Gastrocnemius medialis (tissue), 4 donors: ENCODE measurements at places on chromosomes 3 and 15. TPM values are rescaled to one million over a fixed set of nuclear protein-coding genes. Genes with fewer than 3 reads are reported as not detected.

GRCh38 chr15:69669446-69669845 lies 216.8 kb downstream of the RPLP1 start:
- DNase-seq = no peak

The SCAMP5 gene
- total RNA-seq = 0.47 TPM

The GHRL gene
- not detected for total RNA-seq

- DNase-seq = no peak
Measured at GRCh38 chr3:137329594-137329993, 371.8 kb downstream of the IL20RB start.

DNA sequence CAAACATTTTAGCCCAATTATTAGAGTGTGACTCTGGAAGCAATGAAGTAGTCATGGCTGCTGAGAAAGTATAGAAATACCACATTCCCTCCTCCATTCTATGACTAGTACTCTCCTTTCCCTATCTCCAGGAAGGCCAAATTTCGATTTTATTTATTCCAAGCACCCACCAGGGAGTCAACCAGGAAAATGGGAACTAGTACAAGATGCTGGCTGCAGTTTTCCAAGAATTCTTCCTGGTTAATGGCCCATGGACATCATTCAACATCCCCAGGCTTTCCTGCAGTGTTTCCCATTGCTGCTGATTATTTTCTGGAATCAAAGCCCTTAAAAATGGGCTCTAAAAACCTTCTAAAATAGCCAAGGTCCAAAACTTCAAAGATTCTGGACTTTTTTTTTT lies 247.9 kb upstream of the STT3B start:
- no peak for DNase-seq

DNA sequence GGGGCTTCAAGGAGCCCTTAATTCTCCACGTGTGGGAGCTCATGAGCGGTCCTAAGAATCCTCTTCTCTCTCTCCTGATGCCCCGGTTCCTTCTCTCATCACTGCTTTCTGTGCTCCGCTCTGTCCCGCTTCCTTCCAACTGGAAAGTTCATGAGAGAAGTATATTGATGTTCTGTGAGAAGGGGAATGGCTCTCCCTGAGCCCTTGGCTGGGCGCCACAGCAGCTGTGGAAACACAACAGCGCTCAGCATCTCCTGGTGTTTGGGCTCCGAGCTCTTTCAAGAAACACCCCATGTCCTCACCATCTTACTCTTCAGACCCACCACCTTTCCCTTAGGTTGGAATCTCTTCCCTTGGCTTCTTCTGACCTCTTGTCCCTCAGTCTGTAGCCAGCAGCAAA lies 161.7 kb downstream of the VGLL4 start:
- DNase-seq = peak; percentile 49

The EPHA3 gene
- total RNA-seq = 0.36 TPM

- DNase-seq = no peak
Measured at GRCh38 chr3:12452361-12453330, 31.6 kb upstream of the TSEN2 start.

The UACA gene
- total RNA-seq = 192 TPM

DNA sequence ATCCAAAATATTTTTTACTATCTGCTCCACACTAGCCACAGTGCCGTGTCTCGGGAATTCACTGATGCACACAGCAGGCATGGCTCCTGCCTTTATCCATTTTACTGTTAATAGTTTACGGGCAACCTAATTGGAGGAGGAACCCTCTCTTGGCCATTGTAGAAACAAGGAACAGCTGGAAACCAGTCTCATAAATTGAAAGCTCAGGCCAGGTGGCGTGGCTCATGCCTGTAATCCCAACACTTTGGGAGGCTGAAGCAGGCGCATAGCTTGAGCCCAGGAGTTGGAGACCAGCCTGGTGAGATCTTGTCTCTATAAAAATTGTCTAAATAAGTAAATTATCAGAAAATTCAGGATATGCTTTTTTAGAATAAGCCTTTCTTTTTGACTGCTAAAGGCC lies 39.0 kb downstream of the IL5RA start:
- DNase-seq = no peak

DNA sequence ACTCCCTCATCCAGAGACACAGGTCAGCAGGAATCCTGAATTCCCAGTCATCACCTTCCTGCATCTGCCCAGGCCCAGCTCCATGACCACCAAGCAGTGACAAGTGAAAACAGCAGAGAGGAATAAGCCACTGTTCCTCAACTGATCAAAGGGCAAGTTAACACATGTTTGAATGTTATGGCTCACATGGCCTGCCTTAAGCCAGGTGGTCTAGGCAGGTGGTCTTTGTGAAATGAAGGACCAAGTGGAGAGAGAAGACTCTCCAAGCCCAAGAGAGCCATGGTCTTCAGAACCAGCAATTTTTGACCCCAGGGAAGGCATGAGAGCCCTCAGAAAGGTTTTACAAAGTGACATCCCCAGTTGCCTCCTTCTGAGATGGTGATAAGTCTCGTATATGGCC lies 161.8 kb downstream of the EPHB1 start:
- no peak for DNase-seq

The LRRIQ4 gene
- total RNA-seq = 0.13 TPM

- DNase-seq = no peak
Measured at GRCh38 chr3:58528629-58529028, 8.4 kb downstream of the ACOX2 start.

The CCDC174 gene
- 15.3 TPM for total RNA-seq

- DNase-seq = no peak
Measured at GRCh38 chr3:129586746-129587430, 19.6 kb downstream of the PLXND1 start.

DNA sequence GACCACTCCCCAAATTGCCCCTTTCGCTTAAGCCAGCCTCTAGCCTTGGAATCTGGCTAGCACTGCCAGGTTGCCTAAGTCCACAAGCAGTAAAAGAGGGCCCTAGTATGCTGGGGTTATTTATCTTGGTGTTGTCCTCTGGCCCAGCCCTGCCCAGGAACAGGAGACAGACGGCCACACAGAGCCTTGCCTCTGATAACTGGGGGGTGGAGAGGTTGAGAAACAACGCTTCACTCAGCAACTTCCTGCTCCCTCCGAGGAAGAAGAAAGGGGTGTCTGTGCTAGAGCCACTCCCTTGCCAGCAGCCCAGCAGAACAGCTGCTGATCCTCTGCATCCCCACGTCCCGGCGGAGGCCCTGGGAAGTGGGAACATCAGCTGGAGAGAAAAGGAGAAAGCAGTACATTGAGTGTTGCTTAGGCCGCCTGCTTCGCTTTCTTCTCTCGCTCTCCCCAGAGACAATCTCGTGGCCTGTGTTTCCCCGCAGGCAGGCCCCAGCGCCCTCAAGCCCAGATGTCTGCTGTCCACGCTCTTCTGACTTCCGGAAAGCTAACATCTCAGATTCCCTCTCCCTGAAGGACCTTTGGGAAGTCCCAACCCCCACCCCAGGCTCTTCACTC lies 22.6 kb upstream of the C3orf70 start:
- DNase-seq = no peak

GRCh38 chr15:42273900-42274701 lies 868 bp upstream of the TMEM87A start:
- DNase-seq = peak; percentile 61

The CHST13 gene
- total RNA-seq = not detected

DNA sequence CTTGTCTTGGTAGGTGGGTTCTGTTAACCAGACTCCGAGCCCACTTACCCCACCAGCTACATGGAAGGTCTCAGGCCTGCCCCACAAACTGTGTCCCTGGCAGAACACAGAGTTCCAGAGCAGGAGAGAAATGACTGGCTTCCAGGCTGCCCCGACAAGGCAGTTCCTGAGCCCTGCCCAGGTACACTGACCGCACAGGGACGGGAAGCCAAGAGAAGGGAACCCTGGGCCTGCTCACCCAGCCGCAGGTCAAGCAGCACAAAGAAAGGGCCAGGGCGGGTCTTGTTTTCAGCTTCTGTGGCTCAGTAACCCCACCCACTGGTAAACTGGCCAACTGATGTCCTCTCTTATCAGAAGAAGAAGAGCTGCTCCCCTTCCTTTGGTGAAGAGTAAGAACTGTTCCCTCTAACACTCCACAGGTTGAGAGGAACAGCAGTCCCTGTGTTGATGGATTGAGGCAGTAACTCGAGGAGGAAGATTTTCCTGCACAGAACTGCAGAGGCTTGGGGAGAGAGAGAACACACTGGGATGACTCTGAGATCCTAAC lies 68.4 kb downstream of the CRTC3 start:
- DNase-seq = peak; percentile 67

DNA sequence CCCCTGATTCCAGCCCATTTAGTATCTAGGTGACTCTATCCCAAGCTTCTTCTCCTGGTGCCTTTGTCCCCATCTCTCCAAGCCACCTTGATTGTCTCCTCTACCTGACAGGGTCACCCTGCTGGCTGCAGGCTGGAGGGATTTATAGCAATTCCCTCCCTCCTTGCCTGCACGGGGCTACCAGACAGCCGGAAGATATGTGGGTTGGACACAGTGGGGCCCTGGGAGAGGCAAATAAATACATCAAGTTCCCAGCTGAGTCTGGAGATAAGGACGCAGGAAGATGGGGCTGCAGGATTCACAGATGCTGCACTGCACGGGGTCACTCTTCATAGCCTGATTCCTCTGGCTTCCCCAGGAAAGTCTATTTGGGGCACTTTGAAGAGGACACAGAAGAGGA lies 9.3 kb upstream of the ISLR2 start:
- DNase-seq = no peak

- no peak for DNase-seq
Measured at GRCh38 chr3:24756101-24756888, 261.6 kb upstream of the THRB start.

The ROPN1 gene
- not detected for total RNA-seq

DNA sequence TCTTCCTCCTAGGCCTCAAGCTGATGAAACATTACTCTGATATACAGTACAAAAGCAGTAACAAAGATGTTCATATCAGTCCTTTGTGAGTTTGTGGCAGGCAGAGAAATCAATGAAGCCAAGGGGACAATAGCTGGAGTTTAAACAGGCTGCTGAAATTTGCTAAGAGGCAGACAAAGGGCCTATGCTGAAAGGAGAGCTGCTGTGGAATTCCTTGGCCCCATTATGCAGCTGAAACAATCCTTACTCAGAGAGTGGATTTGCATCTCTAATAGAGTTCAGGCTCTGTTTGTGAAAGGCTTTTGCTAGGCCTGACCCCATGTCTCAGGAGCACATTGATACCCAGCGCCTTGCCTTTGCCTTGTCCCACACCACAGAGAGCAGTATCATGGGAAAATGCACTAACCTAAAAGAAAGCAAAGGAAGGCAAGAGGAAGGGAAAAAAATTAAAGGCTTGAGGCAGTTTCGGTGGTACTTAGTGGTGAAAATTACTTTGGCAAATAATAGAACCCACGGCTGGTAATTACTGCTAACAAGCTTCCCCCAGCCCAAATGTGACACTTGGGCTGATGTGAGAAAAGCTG lies 195.0 kb upstream of the EPHA3 start:
- DNase-seq = no peak
